Neural crest cell (in vitro differentiated cells): ENCODE measurements at places on chromosomes 2 and 18.
A peak's percentile ranks its signal among the peaks of the same experiment; 100 is the strongest.

DNA sequence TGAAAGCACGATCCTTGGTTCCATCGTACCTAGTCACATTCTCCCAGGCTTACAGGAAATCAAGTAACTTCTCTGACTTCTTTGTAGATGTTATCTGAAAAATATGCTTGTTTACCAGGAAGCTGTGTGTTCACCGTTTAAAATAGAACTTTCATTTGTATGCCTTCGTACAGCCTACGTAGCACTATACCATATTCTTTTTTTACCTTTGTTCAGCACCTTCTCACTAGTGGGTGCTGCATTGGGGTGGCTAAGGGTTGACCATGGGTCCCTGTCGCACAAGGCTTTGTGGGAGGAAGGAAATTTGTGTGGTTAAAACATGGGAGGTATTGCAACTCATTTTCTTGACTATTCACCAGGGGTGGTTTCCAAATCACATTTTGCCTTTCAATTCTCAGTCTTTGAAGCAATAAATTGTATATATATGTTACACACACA is 16.6 kb downstream of the MALT1 start:
- H3K4me3 ChIP-seq, result no peak overlapping the region
- peaks cover 26% of the 10 kb centered on the region for H3K36me3 ChIP-seq
- no peak for DNase-seq
- no peak overlapping the region for H3K27ac ChIP-seq
- H3K4me1 ChIP-seq, result no peaks in the 10 kb centered on the region

DNA sequence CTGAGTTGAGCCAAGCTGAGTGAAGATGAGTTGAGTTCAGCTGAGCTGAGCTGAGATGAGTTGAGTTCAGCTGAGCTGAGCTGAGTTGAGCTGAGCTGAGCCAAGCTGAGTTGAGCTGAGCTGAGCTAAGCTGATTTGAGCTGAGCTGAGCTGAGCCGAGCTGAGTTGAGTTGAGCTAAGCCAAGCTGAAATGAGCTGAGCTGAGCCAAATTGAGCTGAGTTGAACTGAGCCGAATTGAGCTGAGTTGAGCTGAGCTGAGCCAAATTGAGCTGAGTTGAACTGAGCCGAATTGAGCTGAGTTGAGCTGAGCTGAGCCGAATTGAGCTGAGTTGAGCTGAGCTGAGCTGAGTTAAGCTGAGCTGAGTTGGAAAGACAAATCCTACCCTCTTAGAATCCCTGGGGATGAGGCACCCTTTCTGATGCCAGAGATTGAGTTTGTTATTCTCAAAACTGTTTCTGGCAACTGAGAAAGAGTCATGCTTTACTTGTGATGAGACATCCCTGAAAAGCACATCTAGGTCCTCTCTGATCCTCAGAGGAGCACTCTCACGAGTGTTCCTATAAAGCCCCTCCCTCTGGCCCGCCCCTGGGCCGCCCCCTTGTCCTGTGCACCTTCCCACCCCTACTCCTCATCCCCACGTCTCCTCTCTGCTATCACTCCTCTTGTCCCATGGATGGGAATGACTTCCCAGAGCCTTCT is 116.5 kb downstream of the MCFD2 start:
- H3K36me3 ChIP-seq, result no peaks in the 10 kb centered on the region
- DNase-seq, result no peak
- H3K27me3 ChIP-seq, result peaks cover 4% of the 10 kb centered on the region
- no peak overlapping the region for H3K27ac ChIP-seq

DNA sequence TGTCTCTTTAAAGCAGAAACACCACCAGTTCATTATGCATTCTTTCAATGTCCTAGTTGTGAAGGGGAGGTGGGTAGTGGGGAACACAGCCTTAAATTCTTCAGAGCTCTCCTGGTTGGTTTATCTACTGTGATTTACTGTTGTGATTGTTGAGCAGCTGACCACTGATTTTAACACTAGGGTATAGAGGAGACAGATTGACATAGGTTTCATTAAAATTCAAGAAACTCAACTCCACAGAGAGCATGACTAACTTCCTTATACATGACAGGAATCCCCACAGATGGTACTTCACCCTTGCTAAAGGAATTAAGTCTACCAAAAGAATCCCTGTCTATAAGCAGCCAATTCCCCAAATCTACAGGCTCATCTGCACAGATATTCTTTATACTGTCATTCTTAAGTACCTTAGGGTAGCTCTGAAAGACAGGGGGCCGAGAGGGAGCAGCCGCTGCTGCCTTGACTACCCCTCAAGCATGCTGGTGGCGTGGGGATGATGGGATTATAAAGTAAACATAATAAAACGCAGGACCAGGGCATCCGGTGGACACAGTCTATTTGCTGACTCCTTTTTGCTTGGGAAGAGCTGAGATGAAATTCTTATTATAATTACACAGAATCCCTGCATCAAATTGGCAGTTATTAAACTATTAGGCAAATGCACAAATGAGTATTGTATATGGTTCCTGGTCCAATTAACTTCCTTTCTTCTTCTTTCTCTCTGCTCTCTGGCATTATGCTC is 1377.6 kb upstream of the PIK3C3 start:
- no peak overlapping the region for H3K27ac ChIP-seq
- H3K27me3 ChIP-seq, result no peaks in the 10 kb centered on the region
- peaks cover 10% of the 10 kb centered on the region for H3K4me1 ChIP-seq
- H3K4me3 ChIP-seq, result no peak overlapping the region
- H3K36me3 ChIP-seq, result no peaks in the 10 kb centered on the region

GRCh38 chr2:227374158-227374557 is 4.9 kb downstream of the TM4SF20 start:
- no peaks in the 10 kb centered on the region for H3K36me3 ChIP-seq
- H3K27me3 ChIP-seq, result no peaks in the 10 kb centered on the region
- no peak overlapping the region for H3K4me3 ChIP-seq
- no peak for DNase-seq
- H3K27ac ChIP-seq, result no peak overlapping the region

- no peak overlapping the region for H3K4me3 ChIP-seq
- no peak for DNase-seq
- no peak overlapping the region for H3K27ac ChIP-seq
- H3K4me1 ChIP-seq, result peaks cover 37% of the 10 kb centered on the region
- H3K36me3 ChIP-seq, result peaks cover 3% of the 10 kb centered on the region
- no peaks in the 10 kb centered on the region for H3K27me3 ChIP-seq
Measured at GRCh38 chr18:4207383-4207985, 247.6 kb downstream of the DLGAP1 start.

DNA sequence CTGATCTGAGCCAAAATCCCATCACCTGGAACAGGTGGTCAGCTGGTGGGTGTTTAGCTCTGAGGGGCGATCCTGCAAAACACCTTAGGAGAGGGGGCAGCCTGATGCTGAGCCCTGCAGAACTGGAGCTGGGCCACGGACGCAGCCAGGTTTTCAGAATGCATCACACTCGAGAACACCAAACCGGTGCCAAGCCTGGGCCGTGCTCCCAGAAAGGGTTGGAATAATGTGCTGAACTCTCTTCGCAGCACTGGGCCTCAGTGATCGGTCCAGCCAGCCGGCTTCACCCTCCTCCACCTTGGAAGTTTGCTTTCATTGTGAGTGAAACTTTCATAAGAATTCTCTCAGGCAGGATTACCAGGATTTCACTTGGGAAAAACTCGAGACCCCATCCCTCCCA is 56.5 kb upstream of the TTC39C start:
- no peak overlapping the region for H3K4me3 ChIP-seq
- DNase-seq, result no peak
- H3K27ac ChIP-seq, result no peak overlapping the region
- no peaks in the 10 kb centered on the region for H3K4me1 ChIP-seq

GRCh38 chr2:12412898-12413305 is 303.8 kb upstream of the TRIB2 start:
- DNase-seq, result no peak
- no peaks in the 10 kb centered on the region for H3K27me3 ChIP-seq
- H3K36me3 ChIP-seq, result peaks cover 2% of the 10 kb centered on the region

DNA sequence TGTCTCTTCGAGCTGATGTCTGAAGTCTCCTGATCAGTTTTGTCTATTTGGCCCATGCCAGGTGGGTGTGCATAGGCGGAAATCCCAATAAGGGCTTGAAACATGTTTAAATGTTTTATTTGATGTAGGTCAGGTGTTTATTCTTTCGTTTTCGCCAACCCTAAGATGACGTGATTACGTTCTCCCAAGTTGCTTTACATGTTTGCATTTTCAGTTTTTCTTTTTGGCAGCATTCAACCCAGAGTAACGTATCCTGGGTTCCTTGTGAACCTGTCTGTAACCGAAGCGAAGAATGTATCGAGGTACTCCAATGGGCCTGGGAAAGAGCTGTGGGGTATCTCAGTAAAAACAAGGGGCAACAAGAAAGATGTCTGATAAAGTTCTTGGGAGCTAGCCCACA is 3.1 kb downstream of the ALPK2 start:
- no peak for DNase-seq
- H3K36me3 ChIP-seq, result no peaks in the 10 kb centered on the region
- H3K4me3 ChIP-seq, result no peak overlapping the region

DNA sequence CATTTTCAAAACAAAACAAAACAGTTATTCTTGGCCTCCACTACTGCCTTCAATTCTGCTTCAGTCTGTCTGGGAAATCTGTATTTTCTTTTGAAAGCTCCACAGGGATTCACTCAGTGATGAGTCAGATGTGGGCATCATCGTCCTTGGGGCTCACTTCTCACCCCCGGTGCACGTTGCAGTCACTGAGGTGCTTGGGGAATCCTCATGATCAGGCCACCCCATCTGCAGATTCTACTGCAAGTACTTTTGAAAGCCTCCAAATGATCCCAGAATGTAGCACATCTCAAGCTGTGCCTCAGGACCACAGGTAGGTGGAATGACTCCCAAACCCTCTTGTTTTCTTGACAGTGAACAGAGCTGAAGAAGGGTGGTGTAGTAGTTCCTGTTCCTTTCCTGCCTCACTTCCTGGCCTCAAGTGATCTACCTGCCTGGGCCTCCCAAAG is 34.3 kb downstream of the LPIN2 start:
- H3K27me3 ChIP-seq, result no peaks in the 10 kb centered on the region
- peaks cover 11% of the 10 kb centered on the region for H3K4me1 ChIP-seq
- no peak overlapping the region for H3K4me3 ChIP-seq
- no peak overlapping the region for H3K27ac ChIP-seq
- DNase-seq, result no peak

DNA sequence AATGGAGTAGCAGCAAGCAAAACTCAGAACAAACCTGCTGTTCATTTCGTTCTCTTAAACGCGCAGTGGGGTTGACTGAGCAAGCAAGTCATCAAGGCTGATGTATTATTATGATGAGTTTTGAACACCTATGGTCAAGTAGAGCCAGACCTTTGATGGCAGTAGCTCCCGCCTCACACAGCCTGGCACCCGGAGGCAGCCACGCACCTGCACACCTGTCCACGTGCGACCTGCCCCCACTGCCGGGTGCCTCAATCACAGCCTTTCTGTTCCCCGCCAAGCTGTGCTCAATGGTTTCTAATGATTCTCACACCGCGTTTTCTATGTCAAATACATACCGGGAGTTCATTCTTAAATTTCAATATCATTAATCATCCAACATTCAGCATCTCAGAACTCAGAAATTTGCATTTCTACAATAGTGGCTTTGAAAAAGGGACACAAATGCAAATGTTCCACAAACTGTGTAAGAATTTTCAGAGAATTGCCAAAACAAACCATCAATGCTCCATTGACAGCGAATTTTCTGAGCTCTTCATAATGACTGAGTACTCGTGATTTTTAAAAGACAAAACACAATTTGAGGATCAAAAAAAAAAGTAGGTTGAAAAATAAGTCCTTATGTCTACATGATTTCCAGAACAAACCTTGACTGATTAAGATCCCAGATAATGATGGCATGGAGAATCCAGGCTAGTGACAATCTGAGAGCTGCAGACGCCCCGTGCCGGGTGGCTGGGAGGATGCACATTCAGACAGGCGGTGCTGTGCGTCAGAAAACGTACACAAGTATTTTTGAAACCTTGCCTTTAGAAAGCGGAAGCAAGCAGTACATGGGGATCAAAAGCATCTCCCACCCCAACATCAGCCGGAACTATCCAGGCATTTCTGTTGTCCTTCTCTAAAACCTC is 56.6 kb downstream of the HDAC4 start:
- no peak overlapping the region for H3K4me3 ChIP-seq
- H3K4me1 ChIP-seq, result peaks cover 8% of the 10 kb centered on the region
- DNase-seq, result no peak

GRCh38 chr2:207805566-207806226 is 36.0 kb upstream of the FZD5 start:
- H3K27ac ChIP-seq, result no peak overlapping the region
- DNase-seq, result no peak
- H3K4me1 ChIP-seq, result peaks cover 5% of the 10 kb centered on the region
- no peaks in the 10 kb centered on the region for H3K36me3 ChIP-seq

GRCh38 chr18:34978953-34979608 is 62.1 kb upstream of the MAPRE2 start:
- H3K36me3 ChIP-seq, result no peaks in the 10 kb centered on the region
- peak; percentile 15 for DNase-seq
- peaks cover 50% of the 10 kb centered on the region for H3K27me3 ChIP-seq
- H3K4me1 ChIP-seq, result peaks cover 28% of the 10 kb centered on the region

DNA sequence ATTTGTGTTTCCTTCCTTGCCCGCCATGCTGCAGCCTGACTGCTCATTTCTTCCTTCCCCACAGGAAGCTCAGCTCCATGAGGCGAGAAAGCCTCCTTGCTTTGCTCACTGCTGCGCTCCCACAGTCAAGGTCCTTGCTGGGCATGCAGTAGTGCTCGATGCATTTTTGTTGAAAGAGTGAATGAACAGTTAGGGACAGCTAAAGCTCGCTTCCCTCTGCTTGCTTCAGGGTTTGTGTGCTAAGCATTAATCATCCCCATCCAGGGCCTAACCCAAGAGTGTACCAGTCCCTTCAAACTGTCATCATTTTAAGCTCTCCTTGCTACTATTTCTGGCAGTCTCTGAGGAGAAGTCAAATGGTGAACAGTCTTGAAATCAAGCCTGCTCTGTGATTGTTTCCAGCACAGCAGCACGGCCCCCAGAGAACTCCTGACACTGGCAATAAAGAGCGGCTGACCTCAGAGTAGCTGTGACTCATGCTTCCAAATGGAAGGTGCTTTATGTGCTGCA is 171.7 kb upstream of the SOX11 start:
- H3K27me3 ChIP-seq, result no peaks in the 10 kb centered on the region
- H3K4me3 ChIP-seq, result no peak overlapping the region
- no peaks in the 10 kb centered on the region for H3K36me3 ChIP-seq
- no peaks in the 10 kb centered on the region for H3K4me1 ChIP-seq
- no peak overlapping the region for H3K27ac ChIP-seq

- peaks cover 81% of the 10 kb centered on the region for H3K27me3 ChIP-seq
- no peaks in the 10 kb centered on the region for H3K36me3 ChIP-seq
- no peak overlapping the region for H3K4me3 ChIP-seq
- H3K4me1 ChIP-seq, result peaks cover 5% of the 10 kb centered on the region
- no peak for DNase-seq
Measured at GRCh38 chr18:48138660-48139430, 208.4 kb upstream of the SMAD2 start.

DNA sequence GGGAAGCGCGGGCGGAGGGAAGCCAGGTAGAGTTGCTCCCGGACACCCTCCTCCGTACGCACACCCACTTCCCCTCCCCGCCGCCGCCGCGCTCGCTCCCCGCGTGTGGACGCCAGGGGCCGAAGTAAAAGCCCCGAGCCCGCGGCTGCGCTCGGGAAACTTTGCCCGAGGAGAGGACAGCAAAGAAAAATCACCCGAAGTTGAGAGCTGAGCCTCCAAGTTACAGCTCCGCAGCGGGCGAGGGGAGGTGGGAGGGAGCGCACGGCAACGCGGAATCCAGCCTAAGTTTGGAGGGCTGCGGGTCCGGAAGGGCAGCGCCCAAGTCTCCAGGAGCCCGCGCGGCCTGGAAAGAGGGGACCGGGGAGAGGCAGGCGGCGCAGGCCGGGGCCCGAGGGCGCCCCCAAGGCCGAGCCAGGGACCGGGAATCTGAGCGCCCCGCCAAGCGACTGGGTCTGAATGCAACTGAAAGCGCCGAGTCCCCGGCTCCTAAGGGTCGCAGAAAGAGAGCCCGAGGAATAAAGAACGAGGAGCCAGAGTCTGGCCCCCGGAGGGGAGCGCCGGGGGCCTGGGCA is 706 bp upstream of the BCL11A start:
- peak overlapping the region; percentile 74 for H3K4me3 ChIP-seq
- DNase-seq, result no peak
- peaks cover 97% of the 10 kb centered on the region for H3K27me3 ChIP-seq
- no peaks in the 10 kb centered on the region for H3K36me3 ChIP-seq
- peaks cover 41% of the 10 kb centered on the region for H3K4me1 ChIP-seq
- H3K27ac ChIP-seq, result no peak overlapping the region
